ENCODE measurements at places on chromosomes 4 and X.

DNA sequence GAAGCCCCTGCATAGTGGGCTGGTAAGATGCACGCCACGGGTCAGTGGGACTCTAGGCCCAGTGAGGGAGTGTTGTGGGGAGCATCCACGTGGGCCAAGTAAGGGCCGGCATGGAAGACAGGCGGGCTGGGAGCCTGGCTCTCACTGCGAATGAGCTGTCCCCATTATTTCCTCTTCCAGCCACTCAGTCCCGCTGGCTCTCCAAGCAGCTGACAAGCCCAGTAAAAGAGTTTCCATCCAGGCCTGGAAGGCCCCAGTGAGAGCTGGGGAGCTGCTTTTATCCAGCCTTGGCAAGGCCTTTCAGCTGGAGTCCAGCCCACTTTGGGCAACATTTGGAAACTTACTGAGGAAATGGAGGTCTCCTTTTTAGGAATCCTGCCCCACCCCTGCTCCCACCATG lies 24.9 kb downstream of the APLN start:
- no peak for DNase-seq

DNA sequence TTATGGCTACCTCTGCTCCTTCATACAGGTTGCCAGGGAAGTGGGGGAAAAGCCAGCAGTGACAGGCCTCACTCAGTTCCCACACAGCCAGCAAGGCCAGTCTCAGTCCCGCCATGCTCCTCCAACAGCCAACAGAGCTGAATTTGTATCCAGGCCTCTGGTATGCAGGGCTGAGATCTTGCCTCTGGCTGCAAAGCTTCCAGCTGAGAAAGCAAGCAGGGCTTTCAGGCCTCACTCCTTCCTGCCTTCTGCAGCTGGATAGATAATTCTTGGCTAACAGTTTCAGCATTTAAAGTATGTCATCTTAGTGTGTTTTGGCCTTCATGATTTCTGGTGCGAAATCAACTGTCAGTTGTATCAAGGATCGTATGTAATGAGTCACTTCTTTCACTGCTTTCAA lies 103.6 kb downstream of the GNL3L start:
- DNase-seq = no peak

- DNase-seq = no peak
Observed at GRCh38 chr4:55518442-55518841, 28.3 kb downstream of the CLOCK start.

- peak; percentile 97 for DNase-seq
Observed at GRCh38 chr4:74659576-74660411, 134.5 kb downstream of the BTC start.

- DNase-seq = no peak
Observed at GRCh38 chr4:177660223-177660622, 218.0 kb upstream of the AGA start.

GRCh38 chrX:119067023-119067739 lies 5.6 kb upstream of the CT47C1 start:
- peak; percentile 16 for DNase-seq

GRCh38 chr4:22129454-22130029 lies 181.0 kb upstream of the KCNIP4 start:
- DNase-seq = no peak

GRCh38 chrX:12798601-12799000 lies 7.4 kb downstream of the PRPS2 start:
- DNase-seq = no peak

DNA sequence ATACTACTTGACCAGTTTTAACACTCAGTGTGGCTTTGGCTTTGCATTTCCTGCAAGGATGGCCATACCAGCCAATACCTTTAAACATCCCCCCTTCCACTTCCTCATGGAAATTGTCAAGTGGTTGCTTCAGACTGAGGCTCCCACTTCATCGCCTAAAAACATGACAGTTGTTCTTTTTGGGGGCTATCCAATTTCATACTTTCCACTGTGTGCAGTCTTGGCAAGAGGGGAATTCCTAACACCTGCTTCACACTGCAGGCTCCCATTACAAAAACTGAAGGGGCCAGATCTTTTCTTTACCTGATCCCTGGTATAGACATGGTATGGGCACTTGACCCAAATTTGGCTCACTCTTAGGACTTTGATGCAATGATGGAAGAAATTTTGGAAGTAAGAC lies 28.5 kb upstream of the TSR2 start:
- no peak for DNase-seq

DNA sequence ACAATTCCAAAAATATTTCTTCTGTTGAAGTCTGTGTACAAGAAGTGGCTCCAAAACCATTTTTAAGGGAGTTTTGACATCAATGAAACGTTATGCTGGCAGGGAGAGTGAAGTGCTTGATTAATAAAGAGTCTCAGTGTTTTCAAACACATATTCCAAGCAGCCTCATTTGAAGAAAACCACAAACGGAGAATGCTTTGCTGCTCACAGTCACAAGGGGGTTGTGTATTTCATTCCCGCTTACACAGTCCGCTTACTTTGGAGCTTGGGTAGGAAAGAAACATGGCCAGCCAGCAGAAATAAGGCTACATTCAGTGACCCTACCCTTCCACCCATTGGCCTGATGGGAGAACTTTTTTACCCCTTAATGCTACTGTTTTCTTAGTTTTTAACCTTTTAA lies 586.2 kb downstream of the RAB28 start:
- DNase-seq = no peak

DNA sequence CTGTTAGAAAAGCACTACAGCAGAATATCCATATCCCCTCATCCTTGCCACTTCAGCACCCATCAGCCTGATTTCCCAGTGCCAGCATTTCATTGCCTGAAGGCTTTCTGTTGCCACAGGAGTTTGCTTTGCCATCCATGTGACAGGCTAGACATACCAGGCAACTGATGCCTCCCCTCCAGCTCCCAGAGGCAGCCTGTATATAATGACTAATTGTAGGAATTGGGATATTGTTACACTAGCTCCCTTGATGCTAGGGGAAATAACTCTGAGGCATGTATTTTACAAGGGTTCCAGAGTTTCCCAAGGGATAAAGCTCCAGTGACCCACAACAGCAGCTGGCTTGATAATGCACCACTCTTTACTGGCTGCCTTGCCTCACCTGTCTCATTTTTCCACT lies 608.0 kb upstream of the FTHL17 start:
- no peak for DNase-seq

- no peak for DNase-seq
Observed at GRCh38 chr4:14827111-14827510, 175.2 kb upstream of the CPEB2 start.

Measured in HS-5 (cell line).